ENCODE measurements at places on chromosomes 12 and 14.

GRCh38 chr12:28855761-28856310 lies 293.2 kb upstream of the FAR2 start:
- no peak for DNase-seq

DNA sequence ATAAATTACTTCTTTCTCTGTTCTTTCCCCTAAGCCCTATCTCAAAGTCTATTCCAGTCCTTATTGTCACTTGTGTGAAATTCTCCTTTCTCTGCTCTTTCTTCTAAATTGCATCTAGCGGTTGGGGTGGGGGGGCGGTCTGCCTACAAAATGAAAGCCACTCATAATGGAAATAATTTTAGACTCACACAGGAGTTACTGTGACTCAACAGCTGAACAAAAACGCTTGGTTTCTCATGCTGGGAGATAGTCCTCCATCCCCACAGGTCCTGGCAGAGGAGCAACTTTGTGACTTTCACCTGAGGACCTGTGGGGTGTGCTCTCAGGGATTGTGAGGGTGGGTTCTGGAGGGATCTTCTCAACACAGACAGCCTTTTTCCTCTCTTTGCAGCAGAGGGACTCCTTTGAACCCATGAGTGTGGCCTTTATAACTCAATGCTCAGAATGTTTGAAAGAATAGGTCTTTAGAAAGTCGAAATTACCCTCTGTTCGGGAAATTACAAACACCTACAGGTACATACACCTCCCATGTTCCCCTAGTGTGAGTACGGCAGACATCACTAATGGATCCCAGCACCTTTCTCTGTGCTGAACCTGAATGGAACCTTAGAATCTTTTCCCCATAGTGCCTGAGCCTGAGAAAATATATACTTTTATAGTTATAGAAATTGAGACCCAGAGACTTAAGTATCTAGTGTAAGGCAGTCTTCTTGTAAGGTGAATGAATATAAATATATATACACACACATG lies 109.7 kb downstream of the CHST11 start:
- DNase-seq = peak; percentile 42

DNA sequence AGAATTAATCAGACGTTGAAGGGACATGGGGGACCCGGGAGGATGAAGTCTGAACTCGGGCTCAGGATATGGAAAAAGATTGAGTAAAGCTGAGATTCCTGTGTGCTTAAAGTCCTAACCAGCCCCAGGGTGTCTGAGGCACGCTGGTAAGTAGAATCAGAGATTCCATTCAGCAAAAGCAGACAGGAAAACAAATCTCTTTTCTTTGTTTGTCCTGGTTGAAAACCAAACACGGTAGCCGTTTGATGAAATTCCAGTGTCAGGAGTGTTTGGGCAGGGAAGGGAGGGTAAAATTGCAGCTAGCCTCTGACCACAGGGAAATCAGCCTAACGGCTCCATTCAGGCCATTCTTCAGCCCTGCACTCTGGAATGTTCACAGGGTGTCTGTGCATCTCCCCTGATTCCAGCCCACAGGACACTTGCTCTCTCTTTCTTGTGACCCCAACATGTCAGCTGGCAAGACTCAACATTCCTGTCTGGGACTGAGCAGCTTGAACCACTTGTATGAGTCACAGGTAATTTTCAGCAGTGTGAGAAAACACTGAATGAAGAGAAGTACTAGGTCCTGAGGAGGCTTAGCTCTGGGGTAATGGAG lies 31.0 kb downstream of the NINJ2 start:
- DNase-seq = no peak

DNA sequence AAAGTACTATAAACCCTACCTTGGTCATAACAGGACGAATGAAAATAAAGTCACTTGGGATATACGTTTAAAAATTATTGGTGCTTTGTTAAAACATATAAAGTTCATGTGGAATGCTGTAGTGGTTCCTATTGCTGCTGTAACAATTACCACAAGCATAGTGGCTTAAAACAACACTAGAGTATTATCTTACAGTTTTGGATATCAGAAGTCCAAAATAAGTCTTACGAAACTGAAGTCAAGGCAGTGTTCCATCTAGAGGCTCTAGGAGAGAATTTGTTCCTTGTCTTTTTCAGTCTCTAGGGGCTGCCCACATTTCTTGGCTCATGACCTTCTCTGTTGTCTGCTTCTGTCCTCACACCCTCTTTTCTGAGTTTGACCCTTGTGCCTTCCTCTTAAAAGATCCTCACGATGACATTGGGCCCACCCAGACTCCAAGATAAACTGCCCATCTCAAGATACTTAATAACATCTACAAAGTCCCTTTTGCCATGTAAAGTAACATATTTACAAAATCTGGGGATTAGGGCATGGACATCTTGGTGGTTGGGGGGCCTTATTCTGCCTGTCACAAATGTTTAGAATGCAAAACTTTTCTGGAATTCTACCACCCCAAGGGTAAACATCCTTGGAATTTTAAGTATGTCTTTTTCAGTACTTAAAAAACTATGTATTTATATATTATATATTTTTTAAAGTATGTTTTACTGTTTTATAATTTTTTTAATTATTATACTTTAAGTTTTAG lies 178.1 kb downstream of the ETNK1 start:
- no peak for DNase-seq

- DNase-seq = no peak
Measured at GRCh38 chr12:42525444-42525843, 64.1 kb downstream of the PRICKLE1 start.

- DNase-seq = no peak
Measured at GRCh38 chr12:125110641-125111360, 45.6 kb downstream of the AACS start.

GRCh38 chr12:27013611-27014084 lies 536 bp downstream of the TM7SF3 start:
- DNase-seq = peak; percentile 71

GRCh38 chr12:74849801-74850200 lies 312.2 kb downstream of the ATXN7L3B start:
- DNase-seq = no peak

- no peak for DNase-seq
Measured at GRCh38 chr12:3935078-3935477, 61.9 kb upstream of the PARP11 start.

GRCh38 chr12:48991247-48992050 lies 7.7 kb downstream of the DDN start:
- DNase-seq = no peak

GRCh38 chr12:127253797-127254327 lies 1013.1 kb upstream of the TMEM132C start:
- no peak for DNase-seq

DNA sequence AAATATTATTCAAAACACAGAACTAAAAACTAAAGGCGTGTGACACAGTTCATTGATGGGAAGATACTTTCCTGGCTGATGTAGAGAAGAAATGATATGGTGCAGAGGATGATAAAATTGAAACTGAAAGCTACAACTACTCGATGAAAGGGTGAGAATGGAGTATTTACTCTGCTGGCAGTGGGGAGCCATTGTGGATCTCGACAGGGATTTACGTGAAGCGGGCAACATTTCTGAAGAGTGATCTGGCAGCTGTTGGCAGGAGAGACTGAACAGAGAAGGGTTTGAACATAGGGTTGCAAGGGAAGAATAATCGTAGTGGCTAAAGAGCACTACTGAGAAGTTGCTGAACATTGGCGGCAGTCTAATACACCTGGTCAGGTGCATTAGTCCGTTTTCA lies 464.9 kb downstream of the PDZRN4 start:
- DNase-seq = no peak

DNA sequence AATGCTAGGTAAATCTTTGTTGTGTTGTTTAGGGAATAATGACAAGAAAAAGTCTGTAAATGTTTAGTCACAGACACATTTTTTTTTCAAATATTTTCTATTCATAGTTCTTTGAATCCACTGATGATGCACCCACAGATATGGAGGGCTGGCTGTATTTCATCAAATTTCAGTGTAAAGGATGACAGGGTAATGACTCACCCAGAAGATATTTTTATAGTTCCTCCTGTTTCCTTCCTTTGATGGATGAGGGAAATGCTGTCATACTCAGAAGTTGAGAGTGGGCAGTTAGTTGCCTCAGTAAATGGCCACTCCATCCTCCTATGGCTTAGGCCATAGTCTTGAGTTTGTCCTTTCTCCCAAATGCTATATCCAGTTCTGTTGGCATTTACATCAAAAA lies 76.9 kb upstream of the REP15 start:
- peak; percentile 48 for DNase-seq

GRCh38 chr14:94040796-94041195 lies 14.7 kb downstream of the OTUB2 start:
- no peak for DNase-seq

- DNase-seq = no peak
Measured at GRCh38 chr12:101951002-101951670, 73.8 kb downstream of the DRAM1 start.

DNA sequence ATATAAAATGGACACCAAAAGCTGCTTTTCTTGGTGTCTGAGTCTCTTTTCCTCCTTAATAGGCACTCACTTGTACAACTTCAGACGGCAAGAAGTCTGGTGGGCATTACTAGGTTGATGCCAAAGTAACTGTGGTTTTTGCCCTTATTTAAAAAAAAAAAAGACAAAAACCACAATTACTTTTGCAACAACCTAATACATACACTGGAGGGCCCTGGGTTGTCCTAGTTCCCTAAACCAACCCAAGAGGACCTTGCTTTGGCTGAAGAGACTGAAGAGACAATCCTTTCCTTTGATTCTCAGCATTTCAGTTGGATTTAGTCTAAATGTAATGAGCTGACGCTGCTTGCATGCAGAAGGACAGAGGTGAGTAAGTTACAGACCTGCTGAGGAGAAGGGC lies 16.2 kb upstream of the PLEKHG3 start:
- peak; percentile 83 for DNase-seq

DNA sequence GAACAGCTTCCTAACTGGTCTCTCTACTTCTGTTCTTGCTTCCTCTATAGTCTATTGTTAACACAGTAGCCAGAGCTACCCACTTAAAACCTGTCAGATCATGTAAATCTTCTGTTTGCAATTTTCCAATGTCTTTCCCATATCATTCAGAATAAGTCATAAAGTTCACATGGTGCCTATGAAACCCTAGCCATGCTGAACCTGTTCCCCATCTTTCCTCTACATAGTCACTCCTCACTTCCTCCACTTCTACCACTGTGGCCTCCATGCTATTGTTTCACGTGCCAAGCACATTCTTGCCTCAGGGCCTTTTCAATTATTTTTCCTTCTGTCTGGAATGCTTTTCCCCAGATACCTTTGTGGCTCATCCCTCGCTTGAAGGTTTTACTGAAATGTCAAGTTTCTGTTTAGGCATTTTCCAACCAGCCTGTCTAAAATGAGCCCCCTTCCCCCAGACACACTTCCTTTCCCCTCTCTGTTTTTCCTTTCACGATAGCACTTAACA lies 132.1 kb downstream of the DYRK2 start:
- no peak for DNase-seq

GRCh38 chr12:95790917-95791849 lies 619 bp upstream of the NTN4 start:
- peak; percentile 19 for DNase-seq

GRCh38 chr14:54815016-54815415 lies 87.6 kb downstream of the GCH1 start:
- no peak for DNase-seq

DNA sequence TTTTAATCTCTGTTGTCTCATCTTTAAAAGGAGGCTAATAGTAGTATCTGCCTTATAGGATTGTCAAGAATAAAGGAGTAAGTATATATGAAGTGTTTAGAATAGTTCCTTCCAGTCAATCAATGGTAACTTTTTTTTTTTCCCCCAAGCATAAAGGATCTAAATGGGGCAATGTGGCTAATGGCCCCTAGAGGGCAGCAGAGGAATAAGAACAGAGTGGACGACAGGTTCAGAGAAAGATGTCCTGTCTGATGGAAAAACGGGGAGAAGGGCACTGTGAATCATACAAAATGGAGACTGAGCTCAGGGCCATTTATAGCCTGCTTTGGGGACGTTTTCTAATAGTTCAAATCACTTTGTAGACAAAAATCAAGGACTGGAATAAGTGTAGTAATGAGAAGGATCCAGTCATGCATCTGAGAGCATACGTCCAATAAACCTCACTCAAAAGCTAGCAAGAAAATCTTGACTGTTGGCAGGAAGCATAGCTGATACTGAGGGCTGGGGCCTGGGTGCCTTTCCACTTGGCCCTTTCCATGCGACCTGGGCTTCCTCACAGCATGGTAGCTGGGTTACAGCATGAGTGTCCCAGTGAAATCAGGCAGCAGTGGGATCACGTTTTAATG lies 51.3 kb downstream of the IFNG-AS1 start:
- peak; percentile 86 for DNase-seq

DNA sequence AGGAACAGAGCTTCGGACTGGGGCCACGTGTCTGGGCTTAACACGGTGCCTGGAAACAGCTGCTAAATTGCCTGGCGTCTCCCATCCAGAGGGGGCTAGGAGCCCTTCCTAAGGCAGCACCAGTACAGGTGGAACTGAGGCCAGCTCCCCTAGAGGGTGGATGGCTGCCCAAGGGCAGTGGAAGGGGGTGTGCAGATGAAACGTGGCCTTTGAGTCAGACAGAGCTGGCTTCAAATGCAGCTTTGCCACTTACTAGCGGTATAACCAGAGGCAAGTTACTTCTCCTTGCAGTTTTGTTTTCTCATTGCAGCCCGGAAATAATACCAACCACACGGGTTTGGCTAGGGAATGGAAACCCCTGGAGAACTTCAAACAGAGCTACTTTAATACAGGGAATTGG lies 59.3 kb upstream of the SLC24A4 start:
- DNase-seq = peak; percentile 38

DNA sequence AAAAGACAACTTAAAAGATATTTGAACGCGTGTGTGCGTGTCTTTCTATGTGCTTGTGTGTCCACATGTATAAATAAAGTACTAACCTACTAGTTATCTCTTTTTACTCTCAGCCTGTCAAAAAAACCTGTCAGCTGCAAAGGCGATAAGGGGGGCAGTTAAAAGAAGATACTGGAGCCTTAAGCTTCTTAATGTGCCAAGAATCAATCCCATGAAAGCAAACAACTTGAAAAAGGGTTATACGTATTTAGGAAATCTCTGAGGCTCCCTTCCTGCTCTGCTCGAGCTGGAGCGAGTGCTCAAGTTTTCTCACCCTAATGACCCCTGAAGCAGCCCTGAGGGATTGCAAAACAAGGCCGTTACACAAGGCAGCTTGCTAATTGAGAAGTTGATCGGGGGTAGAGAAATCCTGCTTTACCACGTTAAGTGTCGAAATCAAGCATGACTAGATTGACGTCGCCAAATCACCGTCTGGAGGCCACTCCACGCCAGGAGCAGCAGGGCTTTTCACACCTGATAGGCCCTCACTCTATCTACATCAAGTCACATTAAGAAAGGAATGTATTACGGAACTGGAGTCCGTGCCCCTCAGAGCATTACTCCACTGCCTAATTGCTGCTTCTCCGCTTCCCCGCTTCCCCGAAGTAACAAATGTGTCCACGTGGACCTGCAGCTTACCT lies 32.4 kb downstream of the LMO3 start:
- peak; percentile 54 for DNase-seq

GRCh38 chr14:100547633-100548294 lies 39.5 kb downstream of the BEGAIN start:
- peak; percentile 93 for DNase-seq

- peak; percentile 88 for DNase-seq
Measured at GRCh38 chr12:2682296-2683251, 112.2 kb upstream of the FKBP4 start.

GRCh38 chr14:89543425-89543790 lies 126.4 kb upstream of the FOXN3 start:
- no peak for DNase-seq

- no peak for DNase-seq
Measured at GRCh38 chr14:64850369-64851137, 29.2 kb downstream of the SPTB start.

GRCh38 chr12:11960646-11961045 lies 110.1 kb upstream of the BCL2L14 start:
- DNase-seq = no peak
